NCI-H1694 (cell line): ENCODE measurements at places on chromosomes 2 and 18.

DNA sequence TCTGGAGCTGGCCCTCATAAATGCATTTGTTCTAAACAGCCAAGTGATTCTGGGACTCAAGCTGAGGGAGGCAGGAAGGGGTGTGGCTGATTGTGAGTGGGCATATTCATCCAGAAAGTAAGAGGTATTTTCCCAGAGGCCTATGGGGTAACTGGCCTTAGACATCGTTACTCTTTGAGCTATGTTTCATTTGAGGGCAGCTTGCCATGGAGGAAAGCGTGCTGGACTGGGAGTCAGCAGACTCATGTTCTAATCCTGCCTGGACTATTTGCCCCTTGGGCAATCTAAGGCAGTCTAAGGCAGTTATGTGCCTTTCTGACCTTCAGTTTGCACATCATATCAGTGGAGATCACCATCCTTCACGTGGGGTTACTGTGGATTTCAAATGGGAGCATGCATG is 93.5 kb upstream of the SLC14A2 start:
- DNase-seq, result no peak

DNA sequence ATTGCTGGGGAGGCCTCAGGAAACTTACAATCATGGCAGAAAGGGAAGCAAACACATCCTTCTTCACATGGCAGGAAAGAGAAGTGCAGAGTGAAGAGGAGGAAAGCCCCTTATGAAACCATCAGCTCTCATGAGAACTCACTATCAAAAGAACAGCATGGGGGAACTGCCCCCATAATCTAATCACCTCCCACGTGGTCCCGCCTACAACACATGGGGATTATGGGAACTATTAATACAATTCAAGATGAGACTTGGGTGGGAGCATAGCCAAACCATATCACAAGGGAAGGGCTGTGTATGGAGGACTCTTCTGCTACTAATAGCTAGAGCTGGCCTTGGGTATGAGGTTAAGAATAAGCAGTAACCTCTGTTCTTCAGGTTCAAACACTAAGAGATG is 8.8 kb upstream of the SETBP1 start:
- DNase-seq, result no peak

DNA sequence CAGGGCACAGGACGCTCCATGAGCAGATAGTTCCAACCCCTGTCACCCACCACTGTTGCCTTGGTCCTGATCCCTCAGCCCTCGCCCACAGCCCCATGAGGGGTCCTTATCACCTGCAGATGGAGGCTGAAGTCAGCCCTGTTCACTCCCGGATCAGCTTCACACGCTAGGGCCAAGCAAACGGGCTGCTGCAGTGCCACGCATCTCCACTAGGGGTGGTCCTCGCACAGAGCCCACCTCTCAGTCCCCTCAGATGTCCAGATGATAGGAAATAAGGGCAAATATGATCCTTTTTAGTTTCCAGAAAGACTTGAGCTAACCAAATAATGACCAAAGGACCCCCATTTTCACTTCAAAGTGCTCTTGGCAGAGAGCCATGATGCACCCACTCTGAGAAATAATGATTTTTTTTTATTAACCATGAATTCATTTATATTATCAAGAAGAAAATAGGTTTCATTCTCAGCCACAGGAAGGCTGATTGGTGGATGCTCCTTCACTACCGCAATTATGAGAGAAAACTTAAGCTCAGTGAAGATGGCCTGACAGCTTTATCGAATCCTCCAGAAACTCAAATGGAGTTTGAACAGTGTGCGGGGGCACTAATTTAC is 71.9 kb upstream of the KLHL29 start:
- DNase-seq, result peak; percentile 18

DNA sequence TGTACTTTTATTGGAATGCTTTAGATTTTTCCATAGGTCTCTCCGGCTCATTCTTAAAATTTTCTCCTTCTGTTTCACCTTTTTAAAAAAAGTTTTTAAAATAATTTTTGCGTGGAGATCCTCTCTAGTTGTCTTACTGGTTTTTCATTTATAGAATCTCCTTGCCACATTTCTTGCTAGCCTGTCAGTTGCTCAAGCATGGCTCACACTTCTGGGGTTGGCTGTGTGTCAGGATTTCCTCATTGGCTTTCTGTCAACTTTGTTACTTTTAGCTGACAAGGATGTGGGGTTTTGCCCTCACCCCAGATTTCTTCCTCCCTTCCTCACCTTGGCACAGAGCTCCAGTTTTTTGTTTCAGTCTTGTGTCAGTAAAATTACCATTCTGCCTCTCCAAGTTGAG is 124.6 kb downstream of the ZNF407 start:
- DNase-seq, result no peak

DNA sequence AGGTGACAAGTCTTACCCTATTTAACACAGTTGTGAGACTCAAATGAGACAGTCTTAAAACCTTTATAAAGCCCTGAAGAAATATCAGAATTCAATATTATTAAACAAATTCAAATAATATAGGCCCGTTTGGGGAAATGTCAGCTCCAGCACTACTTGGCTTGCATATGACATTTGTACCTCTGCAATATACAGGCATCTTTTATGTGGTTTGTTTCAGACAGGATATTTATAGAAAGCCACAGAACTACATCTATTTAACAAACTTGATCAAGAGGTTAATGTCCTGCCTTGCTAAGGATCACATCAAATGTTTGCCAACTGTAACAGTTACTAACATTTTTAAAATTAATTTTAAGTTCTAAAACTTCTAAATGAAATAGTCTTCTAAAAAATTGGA is 3.2 kb upstream of the MREG start:
- no peak for DNase-seq

DNA sequence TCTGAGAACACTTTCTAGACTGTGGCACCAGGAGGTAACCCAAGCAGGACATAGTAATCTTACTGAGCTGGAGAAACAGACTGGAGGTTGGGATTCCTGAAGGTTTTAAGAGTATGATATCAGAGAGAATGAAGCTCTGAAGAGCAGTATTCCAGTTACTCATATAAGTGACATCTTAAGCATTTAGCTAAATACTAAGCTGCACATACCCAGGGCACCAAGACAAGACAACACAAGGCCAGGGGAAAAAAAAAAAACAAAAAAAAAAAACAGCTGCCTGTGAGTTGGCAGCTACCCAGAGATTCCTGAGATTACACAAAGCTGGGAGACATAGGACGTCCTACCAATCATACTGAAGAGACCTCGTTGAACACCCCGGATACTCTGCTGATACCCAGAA is 175.8 kb downstream of the SRBD1 start:
- DNase-seq, result no peak
